ENCODE measurements at places on chromosomes 11 and 22.
A peak's percentile ranks its signal among the peaks of the same experiment; 100 is the strongest.

DNA sequence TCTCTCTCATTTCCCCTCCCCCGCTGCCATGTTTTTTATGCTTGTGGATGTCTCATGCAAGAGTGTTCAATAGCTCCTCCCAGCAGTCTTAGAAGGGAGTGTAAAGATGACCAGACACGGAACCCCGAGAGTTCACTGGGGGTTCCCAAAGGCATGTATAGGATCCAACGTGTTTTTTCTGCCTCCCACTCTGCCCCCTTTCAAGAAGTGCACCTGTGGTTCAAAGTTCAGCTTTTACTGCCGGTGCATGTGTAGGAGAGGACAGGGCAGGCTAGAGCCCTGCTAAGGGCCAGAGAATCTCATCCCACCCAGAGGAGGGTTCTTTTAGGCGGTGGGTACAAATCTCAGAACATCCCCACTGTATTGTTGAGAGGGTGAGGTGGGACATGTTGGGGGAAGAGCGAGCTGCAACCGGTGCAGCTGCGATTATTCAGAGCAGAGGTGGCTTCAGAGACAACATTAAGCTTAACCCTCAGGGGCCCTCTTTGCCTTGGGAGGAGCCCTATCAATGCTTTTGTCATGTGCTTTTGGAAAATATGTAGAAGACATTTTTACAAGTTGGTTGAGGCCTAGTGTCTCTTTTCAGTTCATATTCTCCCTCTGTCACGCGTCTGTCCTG is 14.5 kb downstream of the MIF start:
- no peak for DNase-seq

- DNase-seq = no peak
These were observed 196.1 kb upstream of the B3GAT1 start for GRCh38 chr11:134607963-134608750.

GRCh38 chr11:68890490-68891231 is 13.0 kb downstream of the MRPL21 start:
- peak; percentile 34 for DNase-seq

- no peak for DNase-seq
These were observed 438.1 kb downstream of the NTM start for GRCh38 chr11:131808470-131808869.

DNA sequence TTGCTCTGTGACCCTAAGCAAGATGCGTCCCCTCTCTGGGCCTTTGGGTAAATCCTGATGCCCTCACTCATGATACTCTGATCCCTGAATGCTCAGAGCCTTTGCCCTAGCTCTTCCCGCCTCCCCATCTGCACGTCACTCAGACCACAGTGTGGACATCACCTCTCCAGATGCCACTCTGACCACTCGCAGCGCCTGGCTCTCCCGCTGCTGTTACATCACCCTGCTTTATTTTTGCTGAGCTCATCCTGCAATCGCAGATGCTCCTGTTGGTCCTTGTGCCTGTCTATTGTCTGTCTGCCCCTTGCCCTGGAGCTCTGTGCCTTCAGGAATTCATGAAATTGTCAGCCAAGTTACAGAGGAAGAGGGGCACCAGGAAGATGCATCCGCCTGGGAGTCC is 5.5 kb downstream of the OSM start:
- no peak for DNase-seq

- no peak for DNase-seq
These were observed 11.8 kb downstream of the NAP1L4 start for GRCh38 chr11:2980168-2980840.

Measured in occipital lobe (tissue), 3 donors.